ENCODE measurements at places on chromosomes 7 and 10.
A peak's percentile ranks its signal among the peaks of the same experiment; 100 is the strongest.

DNA sequence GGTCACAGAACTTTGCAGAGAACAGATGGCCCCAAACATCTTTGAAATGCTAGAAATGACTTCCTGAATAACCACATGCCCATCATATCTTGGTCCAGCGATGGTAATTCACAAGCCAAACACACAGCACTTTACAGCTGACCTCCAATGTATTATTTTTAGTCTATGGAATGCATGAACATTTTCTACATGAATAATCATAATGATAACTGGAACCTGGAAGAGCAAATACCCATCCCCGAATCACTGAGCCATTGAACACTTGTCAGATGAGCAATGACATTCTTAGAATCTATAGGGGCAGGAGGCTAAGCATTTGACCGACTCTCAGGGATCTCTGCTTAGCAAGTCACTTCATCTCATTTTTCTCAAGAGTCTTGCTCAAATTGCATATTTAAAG, 167.3 kb downstream of the CREB5 start:
- DNase-seq: no peak

GRCh38 chr7:50456371-50457123, 6.4 kb upstream of the FIGNL1 start:
- DNase-seq: no peak

DNA sequence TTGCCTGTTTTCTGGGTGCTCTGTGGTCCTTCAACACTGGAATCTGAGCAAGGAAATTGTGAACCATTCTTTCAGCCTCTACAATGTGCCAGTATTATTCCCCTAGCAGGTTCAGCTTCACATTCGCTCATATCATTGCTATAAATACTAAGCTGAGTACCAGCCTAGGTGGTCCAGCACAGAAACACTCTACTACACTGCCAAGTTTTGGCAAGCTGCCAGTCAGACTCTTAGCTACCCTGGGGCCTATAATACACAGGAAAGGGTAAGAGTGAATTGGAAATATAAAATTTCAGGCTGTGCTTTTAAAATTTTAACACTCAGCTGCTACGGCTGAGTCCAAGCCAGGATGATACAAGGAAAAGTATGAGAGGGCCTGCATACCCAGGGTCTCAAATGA, 49.9 kb upstream of the PPP1R3A start:
- DNase-seq: no peak

DNA sequence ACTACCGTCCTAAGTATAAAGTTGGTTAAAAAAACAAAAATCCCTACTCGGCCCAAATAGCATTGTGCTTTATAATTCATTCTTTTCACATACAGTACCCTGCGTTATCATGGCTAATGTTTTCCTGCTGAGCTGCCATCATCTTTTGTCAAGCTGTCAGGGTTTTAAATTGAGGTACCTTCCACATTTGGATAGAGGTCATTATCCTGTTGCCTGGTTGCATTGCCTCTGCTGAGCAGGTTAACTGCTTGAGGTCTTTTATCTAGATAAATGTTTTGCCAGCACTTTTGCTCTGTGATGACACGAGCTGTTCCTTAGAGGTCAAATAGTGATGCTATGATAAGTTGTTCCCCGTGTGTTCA, 94.4 kb upstream of the FZD1 start:
- DNase-seq: no peak

DNA sequence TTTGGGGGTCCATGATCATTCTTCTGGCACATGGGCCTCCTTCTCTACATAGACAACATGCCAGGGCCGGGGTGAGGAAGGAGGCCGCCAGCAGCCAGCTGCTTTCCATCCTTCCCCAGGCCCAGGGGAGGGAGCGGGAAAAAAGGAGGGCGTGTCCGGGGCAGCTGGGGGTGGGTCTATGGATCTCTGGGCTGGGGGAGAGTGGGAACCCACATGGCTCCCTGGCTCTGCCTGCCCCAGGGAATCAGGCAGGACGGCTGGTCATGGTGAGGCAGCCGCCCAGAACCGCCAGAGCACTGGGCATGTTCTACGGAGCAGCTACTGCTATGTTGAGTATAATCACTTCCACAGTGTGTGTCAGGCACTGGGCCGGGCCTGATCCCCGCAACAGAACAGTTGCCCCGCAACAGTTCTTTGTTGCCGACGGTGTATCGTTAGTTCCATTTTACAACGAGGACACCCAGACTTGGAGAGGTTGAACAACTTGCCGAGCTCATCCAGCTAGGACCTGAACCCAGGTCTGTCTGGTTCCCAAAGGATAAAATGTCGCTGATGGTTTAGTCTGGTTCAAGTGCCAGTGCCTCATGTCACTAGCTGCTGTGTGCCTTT, 6.4 kb upstream of the IRF5 start:
- no peak for DNase-seq

DNA sequence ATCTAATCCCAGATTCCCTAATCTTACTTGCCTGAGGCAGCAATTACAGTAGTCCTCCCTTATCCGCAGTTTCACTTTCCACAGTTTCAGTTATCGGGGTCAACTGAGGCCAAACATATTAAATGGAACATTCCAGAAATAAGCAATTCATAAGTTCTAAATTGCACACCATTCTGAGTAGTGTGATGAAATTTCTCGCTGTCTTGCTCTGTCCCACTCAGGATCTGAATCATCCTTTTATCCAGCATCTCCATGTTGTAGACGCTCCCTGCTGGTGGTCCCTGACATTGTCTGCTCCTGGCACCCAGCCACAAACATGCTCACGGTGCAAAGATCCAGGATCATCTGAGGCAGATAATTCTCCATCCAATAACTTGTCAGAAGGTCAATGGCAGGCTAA, 128.7 kb upstream of the CXCL12 start:
- no peak for DNase-seq

GRCh38 chr7:147904219-147904576, 686.4 kb upstream of the C7orf33 start:
- no peak for DNase-seq

- DNase-seq: peak; percentile 96
Measured at GRCh38 chr7:95324431-95324830, at the start of gene PON1. TSS of gene PON1 (minus strand) at chr7:95324532. CDS start at chr7:95324475, 57 bp downstream.

DNA sequence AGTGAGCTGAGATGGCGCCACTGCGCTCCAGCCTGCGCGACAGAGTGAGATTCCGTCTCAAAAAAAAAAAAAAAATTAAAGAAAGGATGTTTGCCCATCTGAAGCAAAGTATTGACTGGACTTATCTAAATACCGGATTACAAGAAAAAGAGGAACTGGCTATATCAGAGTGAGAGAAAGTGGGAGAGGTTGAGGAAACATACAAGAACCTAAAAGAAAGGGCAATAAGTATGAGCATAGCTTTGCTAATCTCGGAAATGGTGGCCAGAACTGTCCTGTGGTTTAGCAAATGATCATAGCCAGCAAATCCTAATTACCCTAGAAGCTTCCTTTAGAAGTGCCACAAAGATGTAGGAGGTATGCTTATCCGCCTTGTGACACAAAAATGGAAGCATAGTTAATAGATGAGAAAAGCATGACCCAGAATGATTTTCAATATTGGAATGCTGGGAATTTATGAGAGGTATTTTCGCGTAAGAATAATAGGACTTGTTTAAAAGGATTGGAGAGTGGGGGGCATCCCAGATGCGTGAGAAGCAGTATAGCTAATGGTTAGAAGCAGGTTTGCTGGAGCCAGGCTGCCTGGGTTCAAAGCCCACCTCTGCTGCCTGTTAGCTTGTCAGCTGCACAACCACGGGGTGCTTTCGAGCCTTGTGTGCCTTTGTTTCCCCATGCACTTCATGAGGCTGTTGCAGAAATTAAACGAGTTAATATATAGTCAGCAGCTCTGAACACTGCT, 1.2 kb upstream of the GTPBP4 start:
- DNase-seq: no peak

GRCh38 chr10:116978901-116979300, 26.1 kb downstream of the SHTN1 start:
- no peak for DNase-seq

GRCh38 chr10:21047096-21047495, 150.0 kb upstream of the NEBL start:
- DNase-seq: no peak

GRCh38 chr7:130090745-130091532, 20.6 kb downstream of the KLHDC10 start:
- no peak for DNase-seq

DNA sequence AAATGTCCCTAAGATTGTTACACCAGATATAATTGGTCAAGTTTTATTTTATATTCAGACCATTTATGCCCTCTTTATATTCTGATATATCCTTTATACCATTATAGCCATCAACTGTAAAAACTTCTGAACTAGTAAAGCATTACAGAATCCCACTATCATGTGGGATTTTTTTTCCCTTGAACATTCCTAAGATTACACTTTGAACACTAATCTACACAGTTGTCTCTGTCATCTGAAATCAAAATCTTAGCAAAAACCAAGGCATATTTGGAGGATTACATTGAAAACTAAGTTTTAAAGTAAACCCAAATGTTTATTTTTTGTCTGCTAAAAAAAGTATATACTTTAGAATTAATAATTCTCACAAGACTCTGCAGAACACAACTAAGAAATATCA, 116.2 kb upstream of the GPR22 start:
- no peak for DNase-seq

DNA sequence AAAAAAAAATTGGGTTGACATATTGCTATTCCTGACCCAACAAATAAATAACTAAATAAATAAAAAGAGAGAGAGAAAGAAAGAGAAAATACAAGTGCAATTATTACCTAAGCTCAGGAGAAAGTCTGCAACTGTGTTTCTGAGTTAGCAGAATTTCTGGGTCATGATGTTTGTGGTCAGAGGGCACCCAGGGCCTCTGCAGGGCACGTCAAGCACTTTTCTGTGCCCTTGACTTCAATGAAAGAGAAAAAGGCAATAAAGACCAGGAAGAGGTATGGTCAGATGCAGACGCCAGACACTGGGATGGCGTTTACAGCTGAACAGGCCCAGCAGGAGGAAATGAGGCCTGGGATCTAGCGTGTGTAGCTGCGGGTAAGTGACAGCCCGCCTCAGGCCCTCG, 160.9 kb upstream of the GDF10 start:
- DNase-seq: no peak
